CD4-positive, alpha-beta T cell treated with Interleukin-15 for 4 hours (primary cell): ENCODE measurements at places on chromosomes 1 and 21.

GRCh38 chr1:187877220-187877619 is 1048.5 kb downstream of the PLA2G4A start:
- DNase-seq = no peak

DNA sequence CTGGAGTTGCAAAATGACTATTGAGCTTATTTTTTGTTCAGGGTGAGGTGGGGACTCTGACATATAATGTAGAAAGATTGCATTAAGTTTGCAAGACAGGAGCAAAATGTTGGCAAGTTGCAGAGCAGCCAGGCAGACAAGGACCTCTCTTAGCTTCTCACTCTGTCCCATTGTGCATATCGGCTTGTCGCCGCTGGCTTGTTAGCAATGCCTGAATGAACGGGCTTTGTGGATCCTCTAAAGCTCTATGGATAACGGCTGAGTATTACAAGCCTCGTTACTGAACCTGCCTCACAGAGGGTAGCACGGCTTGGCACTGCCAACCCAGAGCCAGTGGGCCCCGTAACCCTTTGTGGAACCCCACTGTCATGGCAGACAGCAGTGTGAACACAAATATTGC is 68.4 kb downstream of the TNR start:
- no peak for DNase-seq

DNA sequence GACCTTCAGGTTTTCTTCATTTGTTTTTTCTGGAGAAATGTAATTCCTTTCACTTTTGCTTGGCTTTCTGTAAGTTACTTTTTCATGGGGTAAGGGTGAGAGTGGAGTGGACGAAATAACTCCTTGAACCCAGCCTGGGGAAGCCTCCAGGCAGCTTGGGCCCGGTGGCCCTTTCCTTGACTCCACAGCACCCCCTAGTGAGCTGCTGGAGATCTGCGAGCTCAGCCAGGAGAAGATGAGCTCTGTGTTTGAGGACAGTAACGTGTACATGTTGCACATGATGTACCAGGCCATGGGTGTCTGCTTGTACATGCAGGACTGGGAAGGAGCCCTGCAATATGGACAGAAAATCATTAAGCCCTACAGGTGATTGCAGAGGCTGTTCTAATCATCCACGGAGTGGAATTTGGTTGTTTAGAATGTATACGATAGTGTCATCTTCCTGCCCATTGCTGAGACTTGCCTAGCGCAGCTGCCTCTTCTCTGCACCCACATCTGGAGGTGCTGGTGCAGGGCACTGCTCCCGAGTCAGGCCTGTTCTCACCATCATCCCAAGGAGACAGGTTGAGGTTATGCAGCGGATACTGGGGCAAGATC is 51.0 kb downstream of the SMYD2 start:
- DNase-seq = peak; percentile 59

DNA sequence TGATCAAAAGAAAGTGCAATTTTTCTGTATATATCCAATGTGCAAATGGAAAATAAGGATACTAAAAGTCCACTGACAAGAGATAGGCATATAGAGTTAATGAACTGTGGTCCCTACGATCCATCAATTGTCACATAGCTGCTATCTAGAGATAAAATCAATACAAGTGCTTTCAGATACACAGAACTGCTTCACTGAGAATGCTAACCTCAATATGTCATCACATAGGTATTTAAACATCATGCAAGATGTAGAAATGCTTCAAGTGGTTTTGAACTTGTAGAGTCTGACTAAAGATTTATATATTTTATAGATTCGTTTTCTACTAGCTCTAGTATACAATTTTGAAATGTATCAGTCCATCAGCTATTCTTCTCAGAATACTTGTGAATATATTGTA is 1604.7 kb downstream of the PLA2G4A start:
- no peak for DNase-seq

GRCh38 chr1:207654320-207654719 is 9.4 kb downstream of the CR1L start:
- DNase-seq = no peak

DNA sequence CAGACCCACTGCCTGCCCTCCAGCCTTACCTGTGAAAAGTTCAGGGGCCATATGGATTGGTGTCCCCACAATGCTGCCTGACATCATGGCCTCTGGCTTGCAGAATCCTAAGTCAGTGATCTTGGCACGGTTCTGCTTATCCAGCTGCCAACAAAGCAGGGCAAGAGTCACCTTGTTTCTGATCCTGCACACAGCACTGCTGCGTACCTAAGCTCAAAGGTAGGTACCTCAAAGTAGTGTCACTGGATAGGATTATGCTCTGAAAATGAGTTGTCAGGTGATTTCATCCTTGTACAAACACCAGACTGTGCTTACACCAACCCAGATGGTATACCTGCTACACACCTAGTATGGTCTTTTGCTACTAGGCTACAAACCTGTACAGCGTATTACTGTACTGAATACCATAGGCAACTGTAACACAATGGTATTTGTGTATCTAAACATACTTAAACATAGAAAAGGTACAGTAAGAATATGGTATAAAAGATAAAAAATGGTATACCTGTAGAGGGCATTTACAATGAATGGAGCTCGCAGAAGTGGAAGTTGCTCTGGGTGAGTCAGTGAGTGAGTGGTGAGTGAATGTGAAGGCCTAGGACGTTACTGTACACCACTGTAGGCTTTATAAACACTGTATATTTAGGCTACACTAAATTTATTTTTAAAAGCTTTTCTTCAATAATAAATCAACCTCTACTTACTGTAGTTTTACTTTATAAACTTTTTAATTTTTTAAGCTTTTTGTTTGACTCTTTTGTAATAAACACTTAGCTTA is 29.1 kb upstream of the RBBP5 start:
- no peak for DNase-seq

GRCh38 chr1:85359874-85360721 is 83.7 kb upstream of the BCL10 start:
- no peak for DNase-seq

DNA sequence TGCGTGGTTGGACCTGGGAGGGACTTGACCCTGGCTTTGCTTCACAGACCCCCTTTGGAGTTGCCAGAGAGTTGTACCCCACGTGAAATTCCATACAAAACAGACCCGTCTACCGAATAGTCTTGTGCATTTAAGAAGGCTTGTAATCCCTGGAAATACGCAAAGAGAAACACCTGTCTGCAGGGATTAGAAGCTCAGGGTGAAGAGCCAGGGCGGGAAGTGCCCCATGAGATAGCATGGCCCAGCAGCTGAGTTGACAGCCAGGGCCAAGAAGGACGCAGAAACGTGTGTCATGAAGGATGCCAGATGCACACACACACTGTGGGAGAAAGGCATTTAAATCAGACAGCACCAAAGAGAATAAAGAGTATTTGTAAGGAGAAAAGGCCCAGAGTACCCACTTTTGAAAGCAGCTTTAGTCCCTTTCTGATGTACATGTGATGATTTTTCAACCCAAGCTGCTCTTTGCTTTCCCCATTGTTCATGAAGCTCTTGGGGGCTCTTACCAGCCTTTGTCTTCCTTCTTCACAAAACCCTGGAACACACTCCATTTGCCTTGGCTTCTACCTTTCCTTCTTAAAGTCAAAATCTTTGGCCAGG is 46.6 kb downstream of the PCP4 start:
- no peak for DNase-seq

DNA sequence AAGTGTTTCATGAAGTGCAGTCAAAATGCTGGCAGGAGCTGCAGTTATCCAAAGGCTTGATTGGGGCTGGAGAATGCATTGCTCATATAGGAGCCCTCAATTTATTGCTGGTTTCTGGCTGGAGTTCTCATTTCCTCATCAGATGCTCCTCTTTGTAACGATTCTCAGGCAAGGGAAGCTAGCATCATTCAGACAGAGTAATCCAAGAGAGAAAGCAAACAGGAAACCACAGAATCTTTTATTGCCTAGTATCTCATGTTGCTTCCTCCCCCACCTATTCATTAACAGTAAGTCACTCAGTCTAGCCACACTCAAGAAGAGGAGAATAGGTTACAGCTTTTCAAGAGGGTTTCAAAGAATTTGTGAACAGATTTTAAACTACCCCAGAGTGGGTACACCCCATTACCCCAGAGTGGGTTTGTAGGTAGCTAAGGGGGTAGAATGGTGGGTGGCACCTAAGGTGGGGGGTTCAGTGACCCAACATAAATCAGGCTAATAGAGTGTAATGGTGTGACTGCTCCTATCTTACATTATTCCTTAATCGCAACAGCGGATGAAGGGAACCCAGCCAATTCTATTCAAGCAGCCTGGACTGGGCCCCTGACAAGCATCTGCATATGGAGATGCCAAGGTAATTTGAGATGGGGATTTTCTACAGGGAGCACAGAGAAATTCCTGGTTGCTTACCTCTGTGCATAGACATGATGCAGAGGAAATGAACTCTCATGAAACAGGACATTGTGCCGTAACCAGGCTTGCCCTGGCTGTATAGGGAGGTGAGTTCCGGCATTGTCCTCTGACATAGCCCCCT is 67.1 kb downstream of the KCNJ15 start:
- no peak for DNase-seq

DNA sequence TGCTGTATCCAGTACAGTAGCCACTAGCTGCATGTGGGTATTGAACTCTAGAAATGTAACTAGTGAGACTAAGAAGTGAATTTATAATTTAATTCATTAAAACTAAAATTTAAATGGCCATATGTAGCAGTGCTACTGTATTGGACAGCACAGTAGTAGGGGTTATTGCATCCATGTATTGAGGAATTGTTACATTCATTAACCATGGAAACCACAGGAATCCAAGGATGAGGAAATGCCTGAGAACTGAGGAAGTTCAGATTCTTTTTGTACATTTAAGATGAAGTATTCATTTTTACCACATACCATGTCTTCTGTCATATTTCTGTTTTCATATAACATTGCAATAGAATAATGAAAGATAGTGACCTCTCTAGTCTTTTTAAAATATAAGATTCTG is 2.6 kb downstream of the MTF2 start:
- DNase-seq = no peak

GRCh38 chr1:95067568-95067967 is 5.2 kb downstream of the ALG14 start:
- no peak for DNase-seq

DNA sequence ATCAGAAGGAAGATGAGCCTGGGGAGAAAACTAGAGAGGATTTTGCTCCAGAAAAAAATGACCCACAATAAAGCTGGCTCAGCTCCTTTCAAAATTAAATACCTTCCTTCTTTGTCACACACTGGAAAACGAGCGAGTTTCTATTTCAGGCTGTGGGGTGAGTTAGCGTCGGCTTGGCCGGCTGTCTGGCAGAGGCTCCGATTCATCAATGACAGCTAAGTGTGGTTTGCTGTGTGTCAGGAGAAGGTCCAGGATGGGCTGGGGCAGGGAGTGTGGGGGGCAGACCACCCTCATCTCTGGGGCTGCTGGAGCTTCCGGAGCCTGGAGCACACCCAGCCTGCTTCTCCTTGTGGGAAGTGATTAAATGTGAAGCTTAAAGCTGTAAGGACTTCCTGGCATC is 120.2 kb downstream of the ETS2 start:
- no peak for DNase-seq

GRCh38 chr1:182080955-182081582 is 19.6 kb upstream of the ZNF648 start:
- DNase-seq = no peak

- DNase-seq = no peak
These were observed 9.0 kb downstream of the GSTM5 start for GRCh38 chr1:109721042-109721441.

DNA sequence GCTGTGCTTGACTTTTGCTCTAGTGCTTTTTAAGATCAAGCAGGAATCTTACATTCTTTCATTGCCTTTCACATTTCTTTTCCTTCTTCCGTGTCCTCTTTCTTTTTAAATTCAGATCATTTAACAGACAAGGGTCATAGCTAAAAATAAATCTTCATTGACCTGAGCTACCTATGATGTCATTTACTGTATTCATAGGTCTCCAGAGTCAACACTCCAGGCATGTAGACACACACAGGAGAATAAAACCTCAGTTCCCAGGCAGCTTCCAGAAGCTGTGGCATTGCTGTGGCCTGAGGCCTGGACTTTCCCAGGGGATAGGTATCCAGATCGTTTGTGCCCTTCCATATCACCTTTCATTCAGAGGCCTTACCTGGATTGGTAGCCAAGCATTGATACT is 38.5 kb upstream of the ENAH start:
- DNase-seq = no peak

DNA sequence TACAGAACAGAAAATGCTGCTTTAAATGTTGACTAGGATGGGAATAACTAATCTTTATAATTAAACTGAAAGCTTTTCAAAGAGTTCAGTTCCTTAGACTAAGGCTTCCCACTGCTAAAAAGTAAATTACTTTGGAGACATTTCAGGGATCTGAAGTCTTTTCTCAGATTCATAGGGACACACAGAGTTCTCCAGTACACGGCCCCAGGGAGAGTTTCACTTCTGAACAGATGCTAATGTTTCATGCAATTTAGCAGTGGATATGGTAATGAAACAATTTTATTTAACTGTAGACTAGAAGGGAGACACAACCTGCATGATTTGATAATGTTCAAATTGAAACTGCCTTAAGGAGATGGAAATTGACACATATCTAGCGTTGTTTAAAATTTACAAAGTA is 1282.6 kb downstream of the NCAM2 start:
- DNase-seq = no peak

DNA sequence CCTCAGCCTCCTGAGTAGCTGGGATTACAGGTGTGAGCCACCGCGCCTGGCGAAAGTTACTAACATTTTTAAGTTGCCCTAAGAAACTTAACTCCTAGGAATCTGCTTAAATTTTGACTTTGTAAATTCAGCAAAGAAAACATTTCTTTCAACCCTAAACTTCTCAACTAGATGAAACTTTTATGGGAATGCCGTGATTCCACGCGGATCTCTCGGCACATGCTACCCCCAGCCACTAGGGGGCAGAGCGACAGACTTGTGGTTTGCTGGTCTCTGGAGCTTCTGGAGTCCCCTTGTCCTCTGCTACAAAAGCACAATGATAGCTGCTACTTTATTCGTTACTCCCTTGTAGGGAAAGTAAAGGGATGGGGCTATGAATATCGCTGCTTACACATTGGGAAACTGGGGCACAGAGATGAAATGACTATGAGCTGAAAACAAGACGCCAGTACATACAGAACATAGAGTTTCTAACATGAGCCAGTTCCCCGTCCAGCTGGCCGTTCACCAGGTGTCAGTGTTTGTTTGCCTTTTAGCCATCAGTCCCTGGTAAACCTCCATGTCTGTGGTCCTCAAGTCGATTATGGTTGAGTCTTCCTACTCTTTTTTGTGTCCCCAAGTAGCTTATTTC is 114.7 kb downstream of the PBX1 start:
- no peak for DNase-seq

DNA sequence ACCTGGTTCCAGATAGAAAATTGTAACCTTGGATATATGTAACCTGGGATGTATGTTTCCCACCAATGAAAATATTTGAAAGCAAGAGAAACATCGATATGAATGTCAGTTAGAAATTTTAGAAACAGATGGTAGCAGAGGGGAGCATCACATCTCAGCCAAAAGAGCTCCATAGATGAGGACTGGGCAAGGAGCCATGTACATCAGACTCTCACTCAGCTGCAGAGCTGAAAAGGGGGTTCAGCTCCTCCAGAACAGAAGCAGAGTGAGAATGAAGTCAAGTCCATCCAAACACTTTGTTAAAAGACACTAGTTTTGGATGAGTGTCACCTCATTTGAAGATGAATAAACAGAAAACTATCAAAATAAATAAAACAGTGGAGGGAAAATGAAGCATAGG is 202.4 kb downstream of the HMCN1 start:
- DNase-seq = no peak

GRCh38 chr1:192962901-192963300 is 96.3 kb downstream of the UCHL5 start:
- DNase-seq = no peak

- no peak for DNase-seq
These were observed 704 bp upstream of the TOMM40L start for GRCh38 chr1:161225178-161225533.
